Astrocyte of the cerebellum (primary cell): ENCODE measurements at places on chromosomes 1 and 21.

- DNase-seq, result no peak
These were observed 17.5 kb upstream of the SPSB1 start for GRCh38 chr1:9275161-9275560.

DNA sequence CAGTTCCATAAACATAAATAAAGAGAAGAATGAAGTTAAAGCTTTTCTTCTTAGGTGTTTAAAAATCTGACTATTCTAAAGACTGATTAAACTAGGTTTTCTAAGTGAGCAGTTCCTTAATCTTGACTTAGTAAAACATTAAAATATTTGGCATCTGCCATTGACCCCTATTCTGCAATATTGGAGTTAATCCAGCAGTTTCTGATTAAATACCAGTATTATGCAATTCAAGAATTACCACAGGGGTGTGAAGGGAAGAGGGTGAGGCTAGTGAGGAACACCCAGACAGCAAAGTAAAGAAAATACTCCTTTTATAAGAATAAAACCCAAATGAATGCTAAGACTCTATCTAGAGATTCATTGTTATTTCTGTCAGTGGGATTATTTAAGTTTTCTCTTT is 40.9 kb downstream of the CLIC4 start:
- DNase-seq, result no peak

DNA sequence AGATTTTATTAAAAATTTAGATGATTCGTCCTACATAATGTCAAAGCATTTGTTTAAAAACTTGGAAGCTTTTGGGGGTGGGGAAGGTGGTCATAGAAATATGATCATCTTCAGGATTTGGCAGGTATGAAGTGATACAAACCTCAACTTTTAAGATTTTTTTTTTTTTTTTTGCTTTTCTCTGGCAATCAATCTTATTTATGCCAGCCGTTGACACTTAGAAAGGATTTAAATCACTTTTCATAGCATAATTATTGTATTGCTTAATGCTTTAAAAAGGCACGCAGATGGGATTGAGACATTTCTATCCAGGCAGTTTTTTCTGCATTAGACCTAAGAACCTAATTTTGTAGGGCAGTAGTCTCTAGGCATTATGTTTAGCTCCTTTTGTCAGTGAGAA is 19.7 kb downstream of the MRPS6 start:
- no peak for DNase-seq

DNA sequence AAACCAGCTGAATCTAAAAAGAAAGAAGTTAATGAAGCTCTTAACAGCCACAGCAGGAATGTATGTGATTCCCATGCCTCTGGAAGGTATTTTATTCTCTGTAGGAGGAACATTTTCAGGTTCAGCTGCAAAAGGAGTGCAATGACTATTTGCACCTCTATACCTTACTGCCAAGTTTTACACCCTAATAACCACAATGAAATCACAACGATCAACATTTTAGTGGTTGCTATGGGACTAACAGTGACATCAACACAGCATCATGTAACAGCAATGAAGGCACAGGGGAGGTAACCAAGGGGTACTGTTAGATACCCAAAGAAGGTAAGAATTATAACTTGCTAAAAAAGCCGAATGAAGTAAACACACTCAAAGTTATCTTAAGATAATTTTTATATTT is 116.3 kb upstream of the HP1BP3 start:
- peak; percentile 35 for DNase-seq

DNA sequence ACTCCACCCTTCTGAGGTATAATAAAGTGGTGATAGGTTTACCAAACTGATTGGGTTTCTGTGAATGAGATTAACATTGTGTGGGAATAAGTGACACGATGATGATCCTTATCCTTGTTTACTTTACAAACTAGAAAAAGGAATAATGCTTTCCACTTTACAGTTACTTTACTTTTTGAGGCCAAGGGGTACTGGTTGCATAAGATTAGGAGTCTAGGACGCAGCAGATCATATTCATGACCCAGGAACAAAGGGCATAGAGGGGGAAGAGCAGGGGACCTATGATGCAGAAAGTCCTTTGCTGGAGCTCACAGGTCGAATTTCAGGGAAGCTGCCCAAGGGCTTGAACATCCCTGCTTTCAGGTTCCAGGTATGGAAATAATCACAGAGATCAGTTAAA is 20.4 kb downstream of the FGGY start:
- DNase-seq, result no peak

DNA sequence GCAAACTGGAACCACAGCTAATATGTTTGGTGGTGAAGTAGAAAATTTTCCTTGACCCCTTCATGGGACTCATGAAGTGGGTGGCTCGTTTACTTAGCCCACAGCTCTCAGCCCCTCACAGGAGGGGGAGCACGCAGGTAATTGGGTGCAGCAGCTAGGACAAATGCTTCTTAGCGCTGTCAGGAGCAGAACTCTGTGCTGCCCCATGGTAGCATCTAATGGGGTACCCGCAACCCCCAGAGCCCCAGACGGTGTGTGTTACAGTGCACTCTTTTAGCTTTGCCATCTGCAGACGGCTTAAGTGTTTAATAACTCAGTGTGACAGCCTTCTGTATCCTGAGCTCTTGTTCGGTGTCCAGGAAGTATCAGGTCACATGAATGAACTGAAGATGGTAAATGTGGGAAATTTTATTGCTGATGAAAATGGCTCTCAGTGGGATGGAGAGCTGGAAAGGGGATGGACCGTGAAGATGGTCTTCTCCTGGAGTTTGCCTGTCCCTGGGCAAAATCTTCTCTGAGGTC is 189.6 kb upstream of the ZRANB2 start:
- no peak for DNase-seq

DNA sequence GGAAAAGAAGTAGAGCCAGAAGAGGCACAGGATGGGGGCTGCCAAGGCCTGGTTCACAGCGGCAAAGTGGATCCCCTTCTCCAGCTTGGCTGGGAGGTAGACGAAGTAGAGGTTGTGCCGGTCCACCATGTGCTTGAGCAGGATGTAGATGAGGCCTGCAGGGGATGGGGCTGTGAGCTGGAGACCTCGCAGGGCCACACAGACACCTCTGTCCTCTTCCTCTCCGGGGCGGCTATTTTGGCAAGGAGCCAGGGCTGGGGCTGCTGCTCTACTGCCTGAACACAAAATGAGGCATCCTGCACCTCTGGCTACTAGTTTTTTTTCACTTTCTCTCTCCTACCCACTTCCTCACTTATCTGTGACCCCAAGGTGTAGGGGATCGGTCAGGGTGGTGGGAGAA is 32.3 kb downstream of the TMEM63A start:
- no peak for DNase-seq

- DNase-seq, result no peak
These were observed 26.3 kb downstream of the FTCD start for GRCh38 chr21:46128933-46129571.

DNA sequence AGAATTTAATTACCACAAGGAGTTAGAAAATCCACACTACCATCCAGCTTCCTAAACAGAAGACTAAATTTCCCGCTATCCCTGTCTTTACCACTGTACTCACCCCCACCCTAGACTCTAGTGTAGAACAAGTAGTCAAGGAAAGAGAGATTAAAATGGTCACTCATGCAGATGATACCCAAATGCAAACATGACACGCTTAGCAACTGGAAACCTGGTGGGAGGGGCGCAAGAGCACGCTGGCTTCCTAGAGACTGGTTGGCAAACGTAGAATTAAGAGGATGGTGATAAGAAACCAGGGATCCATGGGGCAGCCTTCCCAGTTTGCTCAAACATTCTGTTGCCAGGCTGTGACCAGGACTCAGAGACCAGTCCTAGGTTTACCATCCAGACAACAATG is 9.9 kb upstream of the LDLRAD1 start:
- no peak for DNase-seq
